ENCODE measurements at places on chromosomes 5 and 9.
A peak's percentile ranks its signal among the peaks of the same experiment; 100 is the strongest.

DNA sequence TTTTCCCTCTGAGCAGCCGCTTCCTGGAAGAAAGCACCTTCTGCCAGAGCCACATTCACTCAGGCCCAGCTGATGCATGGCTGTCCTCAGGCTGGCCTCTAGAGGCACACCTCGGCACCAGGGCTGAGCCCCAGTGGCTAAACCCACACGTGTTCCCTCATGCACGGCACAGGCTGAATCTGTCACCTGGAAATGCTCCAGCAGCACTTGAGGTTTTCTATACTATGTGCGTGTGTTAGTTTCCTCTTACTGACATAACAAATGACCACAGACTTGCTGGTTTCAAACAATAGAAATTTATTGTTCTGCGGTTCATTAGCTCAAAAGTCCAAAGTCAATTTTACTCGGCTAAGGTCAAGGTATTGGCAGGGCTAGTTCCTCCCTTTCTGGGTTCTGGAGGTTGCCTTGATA, 141.4 kb downstream of the LRRC70 start:
- DNase-seq: no peak

DNA sequence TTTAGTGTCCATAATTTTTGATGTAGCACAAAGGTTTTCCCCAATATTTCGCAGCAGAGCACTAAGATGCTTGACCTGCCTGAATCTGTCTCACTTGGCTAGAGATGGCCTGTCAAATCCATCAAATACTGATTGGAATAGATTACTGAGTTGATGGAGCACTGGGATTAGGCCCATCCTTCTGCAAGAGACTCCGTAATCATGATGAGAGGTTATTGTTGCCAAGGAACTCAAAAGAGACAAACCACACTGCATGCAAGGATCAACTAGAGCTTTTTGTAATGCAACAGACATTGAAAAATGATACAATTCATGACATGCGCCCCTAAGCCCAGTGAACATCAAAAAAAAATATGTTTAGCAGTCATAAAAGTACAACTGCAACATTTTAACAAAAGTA, 585.3 kb upstream of the GRAMD2B start:
- no peak for DNase-seq

DNA sequence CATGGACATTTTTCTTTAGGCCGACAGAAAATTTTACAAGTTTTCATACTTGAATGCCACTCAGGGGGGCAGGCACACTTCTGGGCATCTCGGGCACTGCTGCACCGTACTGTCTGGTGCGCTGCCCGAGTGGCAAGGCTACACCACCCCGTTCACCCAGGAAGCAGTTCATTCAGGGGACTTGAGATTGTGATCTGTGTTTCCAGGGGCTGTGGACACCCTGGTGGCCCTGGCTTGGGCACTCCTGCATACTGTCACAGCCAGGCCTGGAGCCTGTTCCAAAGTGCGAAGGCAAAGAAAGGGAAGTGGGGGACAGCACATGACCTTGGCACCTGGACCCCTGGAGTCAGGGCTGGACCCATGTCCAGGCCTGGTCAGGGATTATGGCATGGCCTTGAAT, 197.6 kb downstream of the PAX5 start:
- DNase-seq: no peak

DNA sequence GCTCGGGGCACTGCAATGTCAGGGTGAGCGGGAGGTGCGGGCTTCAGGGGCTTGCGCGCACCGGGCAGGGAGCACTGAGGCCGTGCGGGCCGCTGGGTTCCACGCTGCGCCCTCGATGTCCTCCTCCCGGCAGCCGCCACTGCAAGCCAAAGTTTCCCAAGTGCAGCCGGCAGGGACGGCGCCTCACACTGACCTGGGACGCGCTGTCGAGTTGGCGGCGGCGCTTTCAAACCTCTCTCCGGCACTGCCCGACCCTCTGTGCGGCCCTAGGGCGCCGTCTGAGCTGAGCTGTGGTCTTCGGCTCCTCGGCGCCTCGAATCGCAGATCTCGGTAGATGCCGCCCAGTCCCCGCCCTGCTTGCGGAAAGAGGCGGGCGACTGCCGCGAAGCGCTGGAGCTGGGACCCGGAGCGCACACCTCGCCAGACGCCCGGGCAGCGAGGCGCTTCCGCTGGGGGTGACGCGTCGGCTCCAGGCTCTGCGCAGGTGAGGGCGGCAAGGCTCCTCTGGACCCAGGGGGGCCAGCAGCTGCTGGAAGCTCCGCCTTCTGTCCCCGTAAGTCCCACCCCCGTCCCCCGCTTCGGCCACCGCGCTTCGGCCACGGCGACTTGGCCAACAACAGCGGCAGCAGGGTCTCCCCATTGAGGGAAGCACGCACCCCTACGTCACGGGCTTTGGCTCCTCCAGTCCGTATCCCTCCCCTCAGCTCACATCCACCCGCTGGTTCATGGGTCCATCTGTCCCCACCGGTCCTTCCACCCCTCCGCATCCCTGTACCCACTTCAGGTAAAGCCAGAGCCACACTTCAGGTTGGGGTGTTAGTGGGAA, at the start of gene ANKRD34B:
TSS of gene ANKRD34B (minus strand) at position 320 of the 826 bp plus-strand sequence. CDS start 10,261 bp downstream, outside the sequence.
- DNase-seq: no peak

DNA sequence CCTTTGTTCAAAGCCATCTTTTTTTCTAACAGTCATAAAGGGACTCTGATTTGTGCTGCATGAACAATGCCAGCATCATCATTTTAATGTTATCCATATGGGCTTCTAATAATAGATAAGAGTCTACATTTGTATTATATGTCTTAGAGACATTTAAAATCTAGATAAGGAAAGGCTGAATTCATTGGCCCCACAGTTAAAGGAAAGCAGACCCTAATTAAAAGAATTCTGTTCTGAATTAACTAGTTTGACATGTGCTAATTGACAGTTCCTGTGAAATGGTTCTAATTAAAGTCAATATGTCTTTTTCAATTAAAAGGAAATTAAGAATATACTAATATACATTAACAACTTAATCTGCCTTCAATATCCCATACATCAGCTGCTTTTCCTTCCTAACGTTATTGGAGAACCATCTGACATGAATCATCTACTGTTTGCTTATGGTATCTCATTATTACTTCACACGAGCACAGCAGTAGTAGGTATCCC, 104.7 kb downstream of the NR2F1-AS1 start:
- DNase-seq: no peak

DNA sequence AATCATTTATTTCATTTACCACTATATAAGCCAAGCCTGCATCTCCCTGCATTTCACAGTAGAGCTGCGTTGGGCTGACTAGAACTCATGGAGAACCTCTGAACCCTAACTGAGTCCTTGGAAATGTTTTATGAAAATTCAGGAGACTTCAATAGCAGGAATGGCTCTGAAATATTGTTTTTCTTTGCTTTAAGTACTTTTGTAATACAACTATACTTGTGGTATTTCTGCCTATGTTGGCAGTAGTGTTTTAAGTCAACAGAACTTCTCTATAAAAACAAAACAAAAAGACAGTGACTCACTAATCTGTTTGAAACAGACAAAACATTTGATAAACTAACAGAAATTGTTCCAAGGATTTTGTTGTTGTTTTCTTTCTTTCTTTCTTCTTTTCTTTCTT, 489.2 kb upstream of the MEF2C start:
- no peak for DNase-seq

DNA sequence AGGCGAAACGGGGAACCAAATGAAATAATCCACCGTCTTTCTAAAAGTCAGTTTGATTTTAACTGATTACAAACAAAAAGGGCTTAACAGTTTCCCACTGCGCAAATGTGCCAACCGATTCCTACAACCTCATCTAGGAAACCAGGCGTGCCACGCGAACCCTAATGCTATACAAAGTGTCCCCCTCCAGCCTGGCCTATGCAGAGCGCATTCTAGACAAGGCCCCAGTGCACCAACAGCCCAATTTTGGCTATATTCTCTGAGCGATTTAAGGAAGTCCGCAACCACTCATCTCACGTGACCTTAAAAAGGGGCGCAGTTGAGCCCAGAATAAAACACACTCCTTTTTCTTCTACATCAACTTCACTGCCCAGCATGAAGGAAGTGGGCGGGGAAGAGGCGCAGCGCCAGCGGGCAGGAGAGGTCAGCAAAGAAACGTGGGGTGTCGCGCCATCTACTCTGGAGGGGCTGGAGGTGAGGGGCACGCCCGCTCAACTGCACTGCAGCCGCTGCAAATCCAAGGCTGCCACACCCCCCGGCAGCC, 779 bp downstream of the FAM13B start:
- DNase-seq: peak; percentile 49

DNA sequence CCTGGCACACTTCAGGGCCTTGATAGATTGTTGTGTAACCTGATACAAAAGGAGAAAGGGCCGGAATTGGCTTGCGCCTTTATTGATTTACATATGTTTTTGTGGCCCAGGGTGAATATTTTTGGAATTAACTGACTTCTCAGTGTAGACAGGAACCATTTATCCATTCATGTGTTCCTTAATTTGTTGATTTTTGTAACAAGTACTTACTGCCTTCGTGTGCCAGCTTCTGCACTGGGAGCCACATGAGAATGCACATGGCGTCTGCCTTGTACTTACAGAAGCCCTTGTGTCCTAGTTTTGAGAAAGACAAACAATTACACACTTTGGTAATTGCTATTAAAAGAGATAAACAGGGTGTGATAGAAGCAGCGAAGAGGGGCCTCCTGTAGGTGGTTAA, 26.4 kb downstream of the EHMT1 start:
- no peak for DNase-seq

GRCh38 chr9:110320651-110321445, 16.8 kb downstream of the TXNDC8 start:
- DNase-seq: no peak

DNA sequence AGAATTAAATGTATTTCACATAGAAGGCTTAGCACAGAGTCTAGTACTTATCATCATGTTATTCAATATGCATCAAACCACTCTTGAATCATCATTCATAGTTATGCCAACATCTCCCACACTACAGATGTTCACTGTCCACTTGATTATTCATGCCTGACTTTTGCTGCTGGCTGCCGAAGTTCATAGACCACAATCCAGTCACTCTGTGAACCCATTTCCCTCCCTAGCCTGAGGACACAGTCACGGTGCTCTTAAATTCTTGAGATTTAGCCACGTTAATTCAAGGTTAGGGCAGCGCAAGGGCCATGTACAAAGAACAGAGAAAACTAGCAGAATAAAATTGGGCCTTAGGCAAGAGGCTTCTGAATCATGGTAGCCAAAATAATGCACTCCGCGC, 32.4 kb downstream of the ABCA1 start:
- no peak for DNase-seq

GRCh38 chr9:18923167-18923566, 109.8 kb downstream of the SAXO1 start:
- no peak for DNase-seq

GRCh38 chr5:135276151-135276550, 122.9 kb downstream of the MACROH2A1 start:
- DNase-seq: no peak

DNA sequence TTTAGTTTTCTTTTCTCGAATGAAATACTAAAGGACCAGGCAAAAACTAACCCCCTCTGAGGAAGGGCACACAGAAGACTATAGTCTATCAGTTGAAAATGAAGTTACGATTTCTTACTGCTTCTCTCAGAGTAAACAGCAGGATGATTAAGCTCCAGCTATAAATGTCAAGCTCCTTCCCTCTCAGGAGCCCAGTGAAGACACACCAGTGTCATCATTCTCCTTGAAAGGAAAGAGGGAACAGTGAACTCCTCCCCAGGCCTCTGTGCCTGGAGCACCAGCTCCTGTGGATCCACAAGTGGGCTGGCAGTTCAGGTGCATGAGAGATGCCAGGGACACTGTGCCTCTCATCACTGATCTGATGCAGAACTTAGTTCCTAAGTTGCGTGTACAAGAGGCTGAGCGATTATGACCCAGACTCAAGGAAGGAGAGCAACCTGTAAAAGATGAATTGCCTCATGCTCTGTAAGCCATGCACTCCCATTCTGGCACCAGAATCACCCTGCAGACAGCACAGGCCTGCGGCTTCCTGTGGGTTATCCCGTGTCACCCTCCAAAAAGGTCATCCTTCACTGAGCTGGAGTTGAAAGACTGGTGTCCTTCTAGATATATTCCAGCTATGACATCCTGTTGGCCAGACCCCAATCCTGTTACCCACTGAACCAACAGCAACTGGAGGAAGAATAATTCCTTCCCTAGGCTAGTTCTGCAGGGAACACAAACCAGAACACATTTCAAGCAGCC, 394.0 kb downstream of the SEMA5A start:
- DNase-seq: no peak

DNA sequence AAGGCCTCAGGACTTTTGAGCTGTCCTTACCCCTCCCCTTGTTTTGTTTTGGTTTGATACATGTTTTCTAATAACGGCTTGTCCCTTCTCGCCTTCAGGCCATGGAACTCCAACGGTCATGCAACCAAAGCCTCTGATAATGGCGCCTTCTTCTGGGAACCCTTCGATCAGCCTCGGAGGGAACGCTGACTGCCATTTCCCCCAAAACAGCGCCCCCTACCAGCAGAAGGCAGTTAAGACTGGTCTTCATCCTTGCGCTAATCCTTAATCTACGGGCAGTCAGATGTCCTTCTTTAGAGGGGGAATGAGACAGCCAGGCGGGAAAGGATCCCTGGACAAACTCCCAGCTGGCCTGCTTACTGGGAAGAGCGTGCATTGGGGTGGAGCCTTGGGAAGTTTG, 276.6 kb downstream of the ICE1 start:
- no peak for DNase-seq

DNA sequence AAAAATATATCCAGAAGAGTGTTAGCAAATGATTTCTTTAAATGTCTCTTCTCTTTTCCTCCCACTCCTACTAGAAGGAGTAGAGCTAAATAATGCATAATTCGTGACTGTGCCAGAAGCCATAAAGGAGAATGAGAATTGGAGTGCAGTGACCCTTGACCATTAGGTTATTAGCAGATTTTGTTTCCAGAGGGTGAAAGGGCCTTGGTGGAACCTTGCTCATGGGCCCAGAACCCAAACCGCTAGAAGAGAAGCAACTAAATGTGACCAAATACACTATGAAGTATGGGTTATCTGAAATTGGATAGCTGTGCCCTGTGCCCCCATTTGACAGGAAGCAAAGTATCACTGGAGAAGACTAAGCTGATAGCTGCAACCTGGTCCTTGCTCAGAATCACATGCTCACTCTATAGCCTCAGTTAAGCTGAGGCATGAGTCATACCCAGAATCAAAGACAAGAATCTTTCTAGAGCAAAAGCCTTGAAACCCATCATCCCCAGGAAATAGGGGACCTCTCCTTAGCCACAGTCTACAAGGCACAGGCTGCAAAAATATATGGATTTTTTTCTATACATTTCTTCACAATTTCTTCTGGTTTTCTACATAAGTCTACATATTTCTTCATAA, 36.3 kb downstream of the CAPSL start:
- DNase-seq: no peak

DNA sequence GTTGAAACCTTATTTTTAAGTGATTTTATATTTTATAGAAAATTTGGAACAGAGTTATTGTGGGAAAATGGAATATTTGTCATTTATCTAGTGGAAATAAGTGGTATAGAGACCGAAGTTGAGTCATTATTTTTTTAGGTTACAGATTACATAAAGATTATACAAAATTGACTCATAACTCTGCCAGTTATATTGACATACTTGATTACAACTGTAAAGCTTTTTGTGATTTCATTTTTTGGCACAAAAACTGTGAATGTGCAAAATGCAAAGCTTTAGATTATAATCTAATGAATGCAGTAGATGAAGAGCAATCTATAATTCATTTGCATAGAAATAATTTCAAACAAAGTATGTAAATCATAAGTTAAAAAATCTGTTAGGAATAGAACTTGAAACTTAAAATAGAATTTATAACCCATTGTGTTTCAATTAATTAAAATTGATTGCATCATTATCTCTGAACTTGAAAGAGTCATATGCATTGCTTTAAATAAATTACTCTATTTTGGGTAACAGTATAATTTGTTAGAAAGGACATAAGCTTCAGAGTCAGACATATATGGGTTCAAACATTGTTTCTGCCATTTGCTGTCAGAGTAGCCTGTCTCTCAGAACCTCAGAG, 280.4 kb downstream of the FER start:
- DNase-seq: no peak

GRCh38 chr5:142421621-142422397, 97.0 kb upstream of the SPRY4 start:
- no peak for DNase-seq
